ENCODE measurements at places on chromosomes 5 and 9. TPM values are rescaled to one million over a fixed set of nuclear protein-coding genes. Genes with fewer than 3 reads are reported as not detected.

DNA sequence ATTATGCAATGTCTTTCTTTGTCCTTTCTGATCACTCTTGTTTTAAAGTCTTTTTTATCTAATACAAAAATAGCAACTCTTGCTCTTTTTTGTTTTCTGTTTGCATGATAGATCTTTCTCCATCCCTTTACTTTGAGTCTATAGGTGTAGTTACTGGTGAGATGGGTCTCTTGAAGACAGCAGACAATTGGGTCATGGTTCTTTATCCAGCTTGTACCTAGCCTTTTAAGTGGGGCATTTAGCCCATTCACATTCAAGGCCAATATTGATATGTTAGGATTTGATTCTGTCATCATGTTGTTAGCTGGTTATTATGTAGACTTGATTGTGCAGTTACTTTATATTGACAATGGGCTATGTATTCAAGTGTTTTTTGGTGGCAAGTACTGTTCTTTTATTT lies 245.9 kb upstream of the TARS1 start:
- no peak for DNase-seq

TMEM252 gene
- polyA plus RNA-seq = 7.7 TPM

GRCh38 chr9:17739022-17739421 lies 160.2 kb downstream of the SH3GL2 start:
- no peak for DNase-seq

PCDHA9 gene
- polyA plus RNA-seq = 0.03 TPM

- no peak for DNase-seq
These were observed 14.9 kb upstream of the GABRG2 start for GRCh38 chr5:162052676-162053075.

TSSK1B gene
- polyA plus RNA-seq = 0.12 TPM

- DNase-seq = no peak
These were observed 4.7 kb downstream of the CXXC5 start for GRCh38 chr5:139652788-139653241.

FBXO10 gene
- 16.5 TPM for polyA plus RNA-seq
